ENCODE measurements at places on chromosomes 12 and 14. TPM values are rescaled to one million over a fixed set of nuclear protein-coding genes. Genes with fewer than 3 reads are reported as not detected.
A peak's percentile ranks its signal among the peaks of the same experiment; 100 is the strongest.

The CLEC4E gene
- total RNA-seq = not detected

The DIABLO gene
- 41.5 TPM for total RNA-seq

The FGF23 gene
- total RNA-seq = not detected

The TSHR gene
- total RNA-seq = not detected

The SLC41A2 gene
- 0.35 TPM for total RNA-seq

The PRB2 gene
- total RNA-seq = not detected

The KLRC3 gene
- total RNA-seq = not detected

The SYT1 gene
- 0.13 TPM for total RNA-seq

The ERP27 gene
- not detected for total RNA-seq

The PRPH gene
- total RNA-seq = not detected

DNA sequence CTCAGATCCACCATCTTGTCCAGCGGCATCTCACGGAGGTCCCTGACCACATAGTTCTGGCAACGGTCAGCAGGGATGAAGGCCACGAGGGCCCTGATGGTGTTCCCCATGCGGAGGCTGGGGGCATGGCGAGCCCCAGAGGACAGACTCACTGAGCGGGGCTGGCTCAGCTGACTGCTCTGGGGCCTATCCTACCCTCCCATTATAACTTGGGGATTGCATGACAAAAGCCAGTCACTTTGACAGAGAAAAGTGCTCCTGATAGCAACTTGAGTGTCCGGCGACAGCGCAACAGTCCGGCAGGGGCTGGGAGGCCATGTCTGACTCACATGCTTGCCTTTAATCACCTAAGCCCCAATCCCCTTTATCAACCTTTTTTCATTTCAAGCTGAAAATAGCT lies at the start of gene LRRC10:
LRRC10 (minus strand) TSS at position 179 of the 400 bp plus-strand sequence; CDS start at position 110, 69 bp downstream.
- H3K36me3 ChIP-seq = no peaks in the 10 kb centered on the region
- H3K27me3 ChIP-seq = no peaks in the 10 kb centered on the region
- no peak within 1 kb of the TSS for H3K4me3 ChIP-seq
- H3K4me1 ChIP-seq = no peaks in the 10 kb centered on the region
- H3K27ac ChIP-seq = no peak within 1 kb of the TSS

DNA sequence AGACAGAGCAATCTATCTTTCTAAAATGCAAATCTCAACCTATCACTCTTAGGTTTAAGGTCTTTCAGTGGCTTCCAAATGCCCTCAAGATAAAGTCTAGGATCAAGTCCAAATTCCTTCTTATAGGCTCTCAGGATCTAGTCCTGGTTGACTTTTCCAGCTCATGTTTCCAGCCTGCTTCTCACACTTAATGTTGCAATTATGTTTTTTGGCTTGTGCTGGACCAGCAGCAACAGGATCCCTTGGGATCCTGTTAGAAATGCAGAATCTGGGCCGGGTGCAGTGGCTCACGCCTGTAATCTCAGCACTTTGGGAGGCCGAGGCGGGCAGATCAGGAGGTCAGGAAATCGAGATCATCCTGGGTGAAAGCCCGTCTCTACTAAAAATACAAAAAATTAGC lies 10.6 kb downstream of the GPR33 start:
- DNase-seq = no peak
- no peaks in the 10 kb centered on the region for H3K4me1 ChIP-seq
- H3K27ac ChIP-seq = no peak overlapping the region
- H3K36me3 ChIP-seq = no peaks in the 10 kb centered on the region

DNA sequence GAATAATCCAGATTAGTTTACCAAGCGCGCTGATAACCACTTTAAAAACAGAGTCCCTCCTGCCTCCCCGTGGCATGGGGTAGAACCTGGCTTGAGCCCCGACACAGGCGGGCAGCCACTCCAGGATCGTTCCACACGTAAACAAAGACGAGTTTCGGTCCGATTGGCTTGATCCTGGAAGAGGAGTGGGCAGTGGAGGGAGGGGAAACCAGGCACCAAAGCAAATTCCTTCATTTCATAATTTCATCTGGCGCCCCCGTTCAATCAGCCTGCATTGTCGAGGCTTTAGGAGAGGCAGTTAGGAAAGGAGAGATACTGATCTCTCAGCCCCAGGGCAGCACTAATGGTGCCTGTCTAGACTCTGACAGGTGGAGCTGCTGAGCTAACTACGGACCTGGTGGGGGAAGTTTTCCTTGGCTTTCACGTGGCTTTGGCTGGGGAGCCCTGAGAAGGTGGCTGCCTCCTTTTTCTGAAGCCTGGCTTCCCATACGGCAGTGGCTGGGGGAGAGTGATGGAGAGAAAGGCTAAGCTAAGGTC lies 751 bp upstream of the GPRC5A start:
- H3K27ac ChIP-seq = peak overlapping the region; percentile 41
- peaks cover 11% of the 10 kb centered on the region for H3K27me3 ChIP-seq
- H3K36me3 ChIP-seq = no peaks in the 10 kb centered on the region
- peaks cover 14% of the 10 kb centered on the region for H3K4me1 ChIP-seq
- peak; percentile 12 for DNase-seq

- no peaks in the 10 kb centered on the region for H3K4me1 ChIP-seq
- no peak overlapping the region for H3K4me3 ChIP-seq
- DNase-seq = no peak
- H3K27ac ChIP-seq = no peak overlapping the region
Observed at GRCh38 chr14:77238356-77238755, 32.6 kb downstream of the NGB start.

- no peaks in the 10 kb centered on the region for H3K4me1 ChIP-seq
- H3K4me3 ChIP-seq = no peak overlapping the region
- H3K27ac ChIP-seq = no peak overlapping the region
- no peaks in the 10 kb centered on the region for H3K27me3 ChIP-seq
- DNase-seq = no peak
Observed at GRCh38 chr14:101591582-101591981, 30.3 kb downstream of the DIO3 start.

GRCh38 chr14:82029038-82029437 lies 495.4 kb upstream of the SEL1L start:
- no peaks in the 10 kb centered on the region for H3K4me1 ChIP-seq
- no peak overlapping the region for H3K4me3 ChIP-seq
- no peaks in the 10 kb centered on the region for H3K27me3 ChIP-seq
- no peak overlapping the region for H3K27ac ChIP-seq
- H3K36me3 ChIP-seq = no peaks in the 10 kb centered on the region

DNA sequence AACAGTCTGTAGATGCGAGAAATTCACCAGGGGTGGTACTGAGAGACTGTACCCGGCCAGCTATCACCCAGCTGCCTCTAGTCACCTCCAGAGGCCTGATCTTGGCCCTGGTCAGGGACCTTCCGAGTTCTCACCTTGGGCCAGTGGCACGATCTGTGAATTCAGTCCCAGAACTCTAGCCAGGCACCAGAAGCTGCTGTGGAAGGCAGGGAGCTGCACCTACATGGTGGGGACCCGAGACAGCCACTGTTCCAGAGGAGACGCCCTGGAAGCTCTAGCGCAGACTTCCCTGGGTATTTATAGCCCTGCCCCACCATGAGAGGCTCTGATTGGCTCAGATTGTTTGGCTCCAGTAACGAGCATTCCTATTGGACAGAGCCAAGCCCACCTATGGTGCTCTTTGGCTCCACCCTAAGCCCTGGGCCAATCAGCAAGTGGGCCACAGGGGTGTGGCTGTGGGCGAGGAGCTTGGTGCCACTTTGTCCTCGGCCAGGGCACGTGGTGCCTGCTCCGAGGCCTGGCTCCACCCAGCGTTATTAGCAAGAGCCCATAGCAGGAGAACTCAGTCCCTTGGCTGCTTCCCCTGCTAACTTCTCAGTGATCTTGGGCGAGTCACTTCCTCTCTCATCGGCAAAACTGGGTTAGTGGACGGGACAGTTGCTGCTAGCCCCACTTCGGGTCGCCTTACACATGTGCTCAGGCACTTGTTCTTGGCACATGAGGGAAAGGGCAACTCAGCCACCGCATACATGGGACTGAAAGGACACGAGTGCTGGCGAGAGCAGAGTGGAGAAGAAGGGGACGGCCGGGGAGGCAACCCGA lies 89.0 kb upstream of the BCL11B start:
- H3K36me3 ChIP-seq = no peaks in the 10 kb centered on the region
- no peaks in the 10 kb centered on the region for H3K4me1 ChIP-seq
- no peak for DNase-seq
- no peak overlapping the region for H3K27ac ChIP-seq

GRCh38 chr14:104001003-104001402 lies 58.7 kb upstream of the RD3L start:
- no peak overlapping the region for H3K4me3 ChIP-seq
- no peak for DNase-seq
- no peaks in the 10 kb centered on the region for H3K36me3 ChIP-seq
- no peaks in the 10 kb centered on the region for H3K27me3 ChIP-seq

DNA sequence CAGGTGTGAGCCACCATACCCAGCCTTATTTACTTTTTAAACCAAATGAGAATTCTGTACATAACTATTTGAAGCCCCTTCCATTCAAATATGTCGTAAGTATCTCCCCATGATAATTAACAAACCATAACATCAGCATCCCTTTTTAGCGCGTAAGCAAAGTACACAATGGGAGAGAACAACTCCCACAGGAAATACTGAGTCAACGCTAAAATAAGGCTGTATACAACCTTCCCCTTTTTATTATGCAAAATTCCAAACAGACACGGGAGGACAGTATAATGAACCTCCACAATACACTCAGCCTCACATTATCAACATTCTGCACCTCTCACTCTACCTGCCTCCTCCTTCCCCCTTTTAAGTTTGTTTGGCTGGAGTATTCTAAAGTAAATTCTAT lies 73.5 kb downstream of the CCDC88C start:
- no peaks in the 10 kb centered on the region for H3K27me3 ChIP-seq
- no peak for DNase-seq
- no peak overlapping the region for H3K4me3 ChIP-seq

- no peaks in the 10 kb centered on the region for H3K4me1 ChIP-seq
- H3K27ac ChIP-seq = no peak overlapping the region
- no peaks in the 10 kb centered on the region for H3K27me3 ChIP-seq
- no peak overlapping the region for H3K4me3 ChIP-seq
- H3K36me3 ChIP-seq = no peaks in the 10 kb centered on the region
Observed at GRCh38 chr14:79569072-79569471, 642.2 kb downstream of the DIO2 start.

DNA sequence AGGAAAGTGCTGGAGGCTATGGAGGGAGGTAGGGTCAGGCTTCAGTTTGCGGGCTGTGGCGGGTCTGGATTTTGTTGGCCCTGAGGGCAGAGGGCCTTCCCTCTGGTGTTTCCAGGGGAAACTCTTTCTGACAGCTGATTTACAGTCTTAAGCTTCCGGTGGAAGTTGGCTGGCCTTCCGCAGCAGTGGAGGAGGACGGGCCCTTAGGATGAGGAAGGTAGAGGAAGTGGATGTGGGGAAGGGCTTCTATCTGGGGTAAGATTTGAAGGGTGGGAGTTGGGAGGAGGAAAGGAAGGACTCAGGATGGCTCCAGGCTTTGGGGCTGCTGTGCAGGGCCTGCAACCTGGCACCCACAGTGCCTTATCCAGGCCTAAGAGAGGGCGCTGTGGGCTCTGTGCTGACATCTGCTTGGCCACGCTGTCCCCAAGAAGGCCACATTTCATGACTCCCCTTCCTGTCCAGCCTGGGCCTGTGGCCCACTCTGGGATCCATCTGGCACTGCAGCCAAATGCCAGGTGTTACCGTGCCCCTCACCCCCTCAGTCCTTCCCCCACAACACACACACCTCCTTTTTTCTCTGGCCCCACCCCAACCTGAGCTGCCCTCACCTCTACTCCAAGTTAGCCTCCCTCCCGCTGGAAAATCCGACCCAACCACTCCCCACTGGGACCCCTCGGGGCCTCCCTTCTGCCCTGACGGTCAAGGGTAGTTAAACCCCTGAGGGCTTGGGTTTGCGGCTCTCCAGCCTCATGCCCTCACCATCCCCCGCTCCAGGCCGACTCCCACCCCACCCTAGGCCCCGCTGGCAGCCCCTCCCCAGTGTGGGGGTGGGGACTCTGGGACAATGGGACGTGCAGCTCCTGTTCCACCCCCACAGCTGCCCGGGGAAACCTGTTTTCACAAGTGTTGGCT lies 7.7 kb upstream of the PPP1R13B start:
- no peaks in the 10 kb centered on the region for H3K36me3 ChIP-seq
- no peak for DNase-seq
- H3K4me3 ChIP-seq = no peak overlapping the region
- H3K27me3 ChIP-seq = no peaks in the 10 kb centered on the region
- peak overlapping the region; percentile 65 for H3K27ac ChIP-seq
- peaks cover 3% of the 10 kb centered on the region for H3K4me1 ChIP-seq

GRCh38 chr14:95069547-95069946 lies 87.8 kb downstream of the DICER1 start:
- H3K27me3 ChIP-seq = peaks cover 7% of the 10 kb centered on the region
- DNase-seq = no peak
- H3K4me1 ChIP-seq = no peaks in the 10 kb centered on the region
- no peak overlapping the region for H3K4me3 ChIP-seq

GRCh38 chr14:90739318-90740068 lies 76.7 kb downstream of the TTC7B start:
- no peak overlapping the region for H3K4me3 ChIP-seq
- H3K36me3 ChIP-seq = no peaks in the 10 kb centered on the region
- H3K4me1 ChIP-seq = peaks cover 43% of the 10 kb centered on the region
- peak overlapping the region; percentile 96 for H3K27ac ChIP-seq
- H3K27me3 ChIP-seq = no peaks in the 10 kb centered on the region

- H3K27ac ChIP-seq = no peak overlapping the region
- H3K36me3 ChIP-seq = no peaks in the 10 kb centered on the region
- H3K27me3 ChIP-seq = no peaks in the 10 kb centered on the region
- H3K4me3 ChIP-seq = no peak overlapping the region
- no peak for DNase-seq
- H3K4me1 ChIP-seq = no peaks in the 10 kb centered on the region
Observed at GRCh38 chr12:9273276-9273675, 65.1 kb upstream of the PZP start.

GRCh38 chr14:23916004-23916403 lies 37.6 kb upstream of the DHRS4 start:
- no peak overlapping the region for H3K4me3 ChIP-seq
- no peak overlapping the region for H3K27ac ChIP-seq
- no peaks in the 10 kb centered on the region for H3K36me3 ChIP-seq
- no peaks in the 10 kb centered on the region for H3K27me3 ChIP-seq
- DNase-seq = no peak
- H3K4me1 ChIP-seq = peaks cover 6% of the 10 kb centered on the region

DNA sequence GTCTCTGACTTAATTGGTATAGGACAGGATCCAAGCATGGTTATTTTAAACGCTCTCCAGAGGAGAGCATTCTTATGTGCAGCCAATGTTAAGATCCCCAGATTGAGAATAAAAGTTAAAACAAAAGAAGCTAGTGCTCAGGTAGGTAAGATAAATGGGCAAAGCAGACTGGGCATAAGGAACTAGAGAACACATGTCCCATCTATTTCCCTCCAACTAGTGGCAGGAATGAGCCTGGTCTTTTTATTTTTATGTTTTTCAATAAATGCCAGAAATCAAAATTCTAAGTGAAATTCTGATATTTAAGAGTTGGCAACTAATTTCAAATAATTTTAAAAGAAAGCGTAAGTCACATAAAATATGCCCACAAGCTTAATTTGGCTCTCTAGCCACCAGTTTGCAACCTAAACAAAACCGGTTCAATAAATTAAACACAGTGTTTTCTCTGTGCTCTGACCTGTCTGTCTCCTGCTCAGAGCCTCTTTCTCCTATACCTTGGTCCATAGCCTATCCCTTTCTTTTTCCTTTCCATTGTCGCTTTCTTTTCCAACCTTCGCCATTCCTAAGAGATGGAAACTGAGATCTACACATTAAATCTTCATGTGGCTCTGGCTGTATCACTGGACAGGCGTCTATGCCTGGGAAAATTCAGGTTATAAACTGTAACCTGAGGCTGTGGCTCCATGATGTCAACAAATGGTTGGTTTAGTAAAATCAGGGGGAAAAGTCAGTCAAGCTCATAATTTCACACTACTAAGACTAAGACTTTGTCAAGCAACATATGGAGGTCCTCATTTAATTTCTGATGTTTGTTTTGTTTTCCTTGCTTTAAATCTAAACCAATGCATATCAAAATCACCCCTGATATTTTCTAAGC lies 5.5 kb downstream of the SLC38A1 start:
- peak overlapping the region; percentile 75 for H3K4me3 ChIP-seq
- peaks cover 22% of the 10 kb centered on the region for H3K4me1 ChIP-seq
- DNase-seq = no peak
- H3K36me3 ChIP-seq = no peaks in the 10 kb centered on the region
- H3K27me3 ChIP-seq = no peaks in the 10 kb centered on the region
- peak overlapping the region; percentile 92 for H3K27ac ChIP-seq

Measured in gastrocnemius medialis (tissue), 4 donors.